ENCODE measurements at places on chromosomes 11 and 22.

GRCh38 chr11:107824668-107825369, 33.8 kb downstream of the SLC35F2 start:
- DNase-seq: no peak

GRCh38 chr11:57974132-57974531, 49.5 kb upstream of the OR9Q1 start:
- DNase-seq: no peak

DNA sequence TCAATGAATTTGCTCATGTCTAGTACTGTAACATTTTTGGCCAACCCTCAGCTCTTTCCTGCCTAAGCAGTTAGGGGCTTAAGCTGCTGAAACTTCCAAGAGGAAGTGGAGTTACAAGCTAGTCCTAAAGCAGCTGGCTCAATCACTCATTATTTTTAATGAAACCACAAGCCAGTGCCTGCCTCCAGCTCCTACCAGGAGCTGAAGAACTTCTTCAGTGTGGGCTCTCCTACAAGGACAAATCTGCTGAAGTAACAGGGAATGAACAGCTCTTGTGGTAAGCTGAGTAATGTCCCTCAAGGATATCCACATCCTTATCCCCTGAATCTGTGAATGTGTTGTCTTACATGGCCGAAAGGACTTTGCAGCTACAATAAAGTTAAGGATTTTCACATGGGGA, 112.5 kb downstream of the BBOX1 start:
- no peak for DNase-seq

DNA sequence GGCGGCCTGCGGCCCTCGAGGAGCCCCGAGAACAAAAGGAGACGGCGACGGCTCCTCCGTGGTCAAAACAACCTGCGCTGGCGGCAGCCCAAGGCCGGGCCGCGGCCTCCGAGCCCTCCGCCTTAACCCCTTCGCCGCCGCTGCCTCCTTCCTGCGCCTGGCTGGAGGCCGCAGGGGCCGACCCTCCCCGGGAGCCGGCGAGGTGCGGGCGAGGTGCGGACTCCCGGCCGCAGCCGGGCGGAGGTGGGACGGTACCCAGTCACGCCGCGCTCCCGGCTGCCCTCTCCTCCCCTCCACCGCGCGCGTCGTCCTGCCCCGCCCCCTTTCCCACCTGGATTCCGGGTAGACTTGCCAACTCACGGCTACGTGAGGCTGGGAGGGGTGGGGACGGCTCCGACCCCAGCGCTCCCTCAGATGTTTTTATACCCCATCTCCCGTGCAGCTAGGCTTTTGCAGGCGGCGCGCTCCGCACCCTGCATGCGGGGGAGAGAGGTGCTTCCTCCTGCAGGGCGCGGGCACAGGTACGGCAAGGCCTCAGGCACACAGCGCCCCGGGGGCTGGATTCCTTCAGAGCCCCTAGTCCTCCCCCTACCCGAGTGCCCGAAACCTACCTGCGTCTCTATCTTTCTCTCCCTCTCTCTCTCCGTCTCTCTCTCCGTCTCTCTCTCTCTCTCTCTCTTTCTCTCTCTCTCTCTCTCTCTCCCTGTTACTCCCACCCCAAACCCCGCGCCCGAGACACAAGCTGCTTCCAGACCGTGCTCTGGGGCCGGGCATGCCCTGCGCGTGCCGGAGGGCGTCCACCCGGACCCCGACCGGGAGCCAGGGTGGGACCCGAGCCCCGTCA, 2.0 kb downstream of the PDGFB start:
- peak; percentile 48 for DNase-seq

DNA sequence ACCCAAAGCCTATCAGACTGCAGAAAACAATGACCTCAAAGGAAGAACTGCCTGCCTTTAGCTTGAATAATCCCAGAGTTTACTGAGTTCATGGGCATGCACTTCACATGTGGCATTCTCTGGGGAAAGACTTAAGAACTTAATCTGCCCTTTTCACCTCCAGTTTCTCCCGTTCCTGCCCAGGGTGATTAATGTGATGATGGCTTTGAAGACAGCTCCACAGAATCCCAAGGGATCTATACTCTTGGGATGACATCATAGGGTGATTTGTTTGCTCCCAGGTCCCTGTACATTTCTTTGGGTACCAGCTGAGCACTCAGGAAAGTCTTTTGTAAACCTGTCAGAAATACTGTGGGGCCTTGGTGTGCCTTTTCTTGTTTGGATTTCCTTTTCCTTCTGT, 14.0 kb downstream of the FJX1 start:
- no peak for DNase-seq

DNA sequence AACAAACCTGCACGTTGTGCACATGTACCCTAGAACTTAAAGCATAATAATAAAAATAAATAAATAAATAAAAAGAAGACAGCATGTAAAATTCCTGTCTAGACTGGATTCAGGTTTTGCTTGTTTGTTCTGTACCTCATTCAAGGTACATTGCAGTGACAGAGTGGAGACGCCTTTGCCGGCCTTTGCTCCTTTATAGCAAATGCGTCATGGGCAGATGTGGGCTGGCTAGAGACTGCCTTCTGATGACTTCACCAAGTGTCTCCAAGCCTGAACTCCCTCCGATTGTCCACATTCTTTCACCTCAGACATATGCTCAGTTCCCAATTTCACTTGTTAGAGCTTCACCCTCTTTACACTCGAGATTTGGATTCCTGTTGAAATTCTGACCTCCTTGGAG, 147.8 kb upstream of the ARHGAP20 start:
- no peak for DNase-seq

DNA sequence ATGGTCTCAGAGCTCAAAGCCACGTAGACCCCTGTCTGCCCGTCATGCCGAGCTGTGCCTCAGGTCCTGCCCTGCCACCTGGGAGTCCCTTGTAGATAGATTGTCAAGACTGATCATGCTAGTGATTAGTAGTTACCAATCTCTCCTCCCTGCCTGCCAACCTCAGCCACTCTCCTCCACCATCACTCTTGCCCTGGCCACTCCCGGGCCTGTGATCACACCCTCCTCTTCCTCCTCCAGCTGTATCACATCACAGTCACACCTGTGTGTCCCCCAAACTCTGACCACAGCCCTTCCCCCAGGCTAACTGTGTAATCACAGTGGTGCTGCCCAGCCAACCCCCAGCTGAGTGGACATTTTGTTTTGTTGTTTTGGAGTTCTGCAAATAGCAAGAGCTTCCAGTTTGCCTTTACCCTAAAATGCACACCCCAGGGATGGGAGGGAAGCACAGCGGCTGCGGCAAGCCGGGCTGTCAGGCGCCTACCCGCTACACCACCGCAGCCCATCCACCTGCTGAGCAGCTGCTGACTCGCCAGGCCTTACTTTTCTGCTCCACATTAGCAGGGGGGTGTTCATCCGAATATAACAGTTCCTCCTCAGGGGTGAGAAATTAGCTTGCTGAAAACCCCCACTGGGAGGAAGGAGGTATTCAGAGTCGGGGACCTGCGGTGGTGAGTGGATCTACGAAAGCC, 45.8 kb downstream of the LRFN4 start:
- no peak for DNase-seq

DNA sequence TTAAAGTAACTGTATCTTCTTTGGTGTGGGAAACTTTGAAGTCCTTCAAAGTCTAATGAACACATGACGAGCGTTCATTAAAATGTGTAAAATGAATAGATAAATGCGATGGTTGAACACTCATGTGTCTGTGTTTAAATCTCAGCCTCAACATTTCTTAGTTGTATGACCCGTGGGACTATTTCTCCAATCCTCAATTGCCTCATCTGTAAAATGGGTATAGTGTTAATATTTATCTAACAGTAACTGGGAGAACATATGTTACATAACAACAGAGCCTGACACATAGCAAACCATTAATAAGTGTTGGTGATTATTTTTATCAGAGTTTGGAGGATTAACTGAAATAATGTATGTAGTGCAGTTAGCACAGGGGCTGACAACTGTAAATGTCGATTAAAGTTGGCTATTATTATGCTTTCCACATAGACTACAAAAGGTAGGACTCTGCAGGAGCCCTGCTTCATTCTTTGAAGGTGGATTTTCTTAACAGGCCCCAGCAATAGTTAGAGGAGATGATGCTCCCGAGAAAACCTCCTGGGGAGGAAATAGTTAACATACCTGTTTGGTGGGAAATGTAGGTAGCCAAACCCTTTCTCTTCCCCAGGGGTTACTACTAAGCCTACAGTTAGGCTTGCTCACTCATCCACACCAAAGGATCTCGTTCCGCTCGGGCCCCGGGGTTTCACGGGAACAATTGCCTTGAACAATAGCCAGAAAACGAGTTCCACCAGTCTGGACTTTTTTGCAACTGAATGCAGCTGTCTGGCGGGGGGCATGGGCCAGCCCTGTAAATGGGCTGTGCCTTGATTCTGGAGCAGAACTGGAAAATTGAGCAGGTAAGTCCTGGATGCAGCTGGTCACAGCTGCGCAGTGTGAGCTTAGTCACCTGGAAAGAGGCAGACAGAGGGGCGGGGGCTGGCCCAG, 133.4 kb downstream of the DBX1 start:
- DNase-seq: no peak

GRCh38 chr11:75154646-75155569, 4.0 kb downstream of the SLCO2B1 start:
- DNase-seq: no peak

DNA sequence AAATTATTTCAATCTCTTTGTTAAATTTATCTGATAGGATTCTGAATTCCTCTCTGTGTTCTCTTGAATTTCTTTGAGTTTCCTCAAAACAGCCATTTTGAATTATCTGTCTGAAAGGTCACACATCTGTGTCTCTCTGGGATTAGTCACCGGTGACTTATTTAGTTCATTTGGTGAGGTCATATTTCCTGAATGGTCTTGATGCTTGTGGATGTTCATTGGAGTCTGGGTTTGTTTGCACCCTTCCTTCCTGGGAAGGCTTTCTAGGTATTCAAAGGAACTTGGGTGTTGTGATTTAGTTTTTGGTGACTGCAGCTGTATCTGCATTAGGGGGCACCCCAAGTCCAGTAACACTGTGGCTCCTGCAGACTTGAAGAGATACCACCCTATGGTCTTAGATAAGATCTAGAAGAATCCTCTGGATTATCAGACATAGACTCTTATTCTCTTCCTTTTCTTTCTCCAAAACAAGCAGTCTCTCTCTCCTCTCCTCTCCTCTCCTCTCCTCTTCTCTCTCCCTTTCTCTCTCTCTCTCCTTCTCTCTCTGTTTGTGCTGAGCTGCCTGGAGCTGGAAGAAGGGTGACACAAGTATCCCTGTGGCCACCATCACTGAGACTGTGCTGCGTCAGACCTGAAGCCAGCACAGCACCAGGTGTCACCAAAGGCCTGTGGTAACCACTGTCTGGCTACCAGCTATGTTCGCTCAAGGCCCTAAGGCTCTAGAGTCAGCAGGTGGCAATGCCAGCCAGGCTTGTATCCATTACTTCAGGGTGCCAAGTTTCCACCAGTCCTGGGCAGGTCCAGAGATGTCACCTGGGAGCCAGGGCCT, 3.3 kb upstream of the HEPN1 start:
- no peak for DNase-seq

DNA sequence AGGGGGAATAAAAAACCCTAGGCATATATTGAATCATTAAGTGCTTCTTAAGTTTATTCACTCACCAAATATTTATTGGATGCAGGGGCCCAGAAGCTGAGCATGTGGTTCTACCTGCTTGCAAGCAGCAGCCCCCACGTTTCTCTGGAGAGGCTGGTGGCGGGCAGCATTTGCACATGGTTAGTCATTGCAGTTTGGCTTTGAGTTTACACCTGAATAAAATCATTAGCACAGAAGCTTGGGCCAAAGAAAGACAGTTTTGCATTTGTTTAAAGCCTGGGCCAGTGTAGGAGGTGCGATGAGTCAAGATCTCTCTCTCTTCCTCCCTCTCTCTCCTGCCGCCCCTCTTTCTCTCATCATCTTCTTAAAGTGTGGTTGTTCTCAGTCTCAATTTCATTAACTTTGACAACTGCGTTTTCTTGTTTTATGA, 72.6 kb downstream of the C22orf31 start:
- no peak for DNase-seq

DNA sequence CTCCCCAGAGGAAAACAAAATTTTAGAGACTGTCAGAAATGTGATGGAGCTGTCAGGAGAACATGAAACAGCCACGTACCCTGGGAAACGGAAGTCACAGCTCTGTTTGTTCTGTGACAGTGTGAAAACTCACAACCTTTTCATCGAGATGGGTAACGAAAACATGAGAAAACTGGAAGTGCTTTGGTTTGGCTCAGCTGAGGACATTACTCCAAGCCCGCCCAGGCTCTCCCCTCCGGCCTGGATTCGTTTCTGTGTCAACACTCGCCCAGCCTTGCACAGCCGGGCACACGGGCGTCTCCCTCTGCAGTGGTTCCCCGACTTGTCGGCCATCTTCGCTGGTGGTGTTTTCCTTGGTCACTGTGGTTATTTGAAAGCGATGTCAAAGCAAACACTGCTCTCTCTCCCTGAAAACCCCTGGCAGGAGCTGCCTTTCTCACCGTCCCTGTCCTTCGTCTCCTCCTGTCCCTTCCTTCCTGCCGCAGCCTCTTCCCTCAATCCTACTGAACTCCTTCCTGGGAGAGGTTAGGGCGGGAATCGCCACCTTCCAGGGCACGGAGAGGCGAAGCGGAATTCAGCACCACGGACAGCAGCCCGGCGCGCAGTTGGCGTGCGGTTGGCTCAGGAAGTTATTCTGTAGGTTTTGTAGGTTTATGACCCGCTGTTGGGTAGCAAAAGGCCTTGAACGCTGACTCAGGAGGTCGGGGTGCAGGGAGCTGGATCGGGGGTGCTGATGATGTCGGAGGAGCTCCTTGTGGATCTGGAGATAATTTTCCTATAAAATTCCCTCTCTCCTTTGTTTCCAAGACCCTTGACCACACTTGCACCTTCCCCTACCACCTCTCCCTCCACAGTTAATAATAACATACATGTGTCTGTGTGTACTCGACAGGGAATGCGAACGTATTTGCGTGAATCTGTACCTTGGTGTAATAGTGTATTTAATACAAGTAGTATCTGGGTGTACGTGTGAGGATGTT, 13.1 kb upstream of the RPS19BP1 start:
- peak; percentile 70 for DNase-seq

GRCh38 chr11:2892215-2892966, 6.8 kb upstream of the CDKN1C start:
- DNase-seq: peak; percentile 74

DNA sequence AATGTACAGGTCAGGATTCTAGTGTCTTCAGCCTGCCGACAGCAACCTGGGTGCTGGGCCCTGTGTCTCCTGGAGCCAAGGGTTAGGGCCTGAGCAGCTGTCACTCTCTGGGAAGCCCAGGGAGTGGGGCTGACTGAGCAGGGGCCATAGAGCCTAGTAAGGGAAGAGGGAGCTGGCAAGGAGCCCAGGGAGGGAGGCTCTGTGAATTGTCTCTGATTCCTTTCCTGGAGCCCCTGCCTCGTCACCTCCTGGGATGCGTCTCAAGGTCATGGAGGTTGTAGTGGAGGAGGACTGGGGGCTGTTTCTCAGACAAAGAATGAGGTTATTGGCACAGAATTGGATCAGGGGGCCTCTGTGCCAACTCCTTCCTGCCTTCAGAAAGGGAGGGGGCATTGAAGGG, 11.8 kb downstream of the SOX10 start:
- no peak for DNase-seq

GRCh38 chr11:608791-609251, 6.9 kb downstream of the IRF7 start:
- no peak for DNase-seq

GRCh38 chr22:45907378-45907777, 69.6 kb downstream of the WNT7B start:
- DNase-seq: no peak

- no peak for DNase-seq
Measured at GRCh38 chr11:31608995-31609394, 99.4 kb downstream of the ELP4 start.

- DNase-seq: no peak
Measured at GRCh38 chr11:111957663-111958444, 20.7 kb downstream of the DIXDC1 start.

All from B cell (primary cell).